T-helper 9 cell (primary cell): ENCODE measurements at places on chromosomes 12 and 14.
A peak's percentile ranks its signal among the peaks of the same experiment; 100 is the strongest.

- no peak for DNase-seq
These were observed 124.0 kb downstream of the DYRK2 start for GRCh38 chr12:67772267-67773169.

DNA sequence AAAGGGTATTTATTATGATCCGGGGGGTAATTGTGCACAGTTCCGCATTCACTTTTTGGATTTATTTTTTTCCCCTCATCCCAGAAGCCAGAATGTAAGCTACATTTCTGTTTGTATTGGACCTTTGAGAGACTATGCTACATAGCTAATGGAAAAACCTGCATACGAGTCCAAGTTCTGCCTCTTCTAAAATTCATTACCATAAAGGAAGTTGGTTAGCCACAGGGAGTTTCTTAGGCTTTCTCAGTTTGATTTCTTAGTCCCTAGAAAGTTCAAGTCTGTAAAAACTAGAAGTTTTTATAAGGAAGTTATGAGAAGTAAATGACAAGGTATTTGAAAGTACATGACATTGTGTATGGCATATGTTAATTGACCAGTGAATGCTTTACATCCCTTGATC is 138.7 kb downstream of the PDE3A start:
- no peak for DNase-seq

- no peak for DNase-seq
These were observed 17.5 kb downstream of the XRCC3 start for GRCh38 chr14:103697603-103698379.

- DNase-seq: no peak
These were observed 4.6 kb upstream of the RPL6 start for GRCh38 chr12:112413855-112414625.

DNA sequence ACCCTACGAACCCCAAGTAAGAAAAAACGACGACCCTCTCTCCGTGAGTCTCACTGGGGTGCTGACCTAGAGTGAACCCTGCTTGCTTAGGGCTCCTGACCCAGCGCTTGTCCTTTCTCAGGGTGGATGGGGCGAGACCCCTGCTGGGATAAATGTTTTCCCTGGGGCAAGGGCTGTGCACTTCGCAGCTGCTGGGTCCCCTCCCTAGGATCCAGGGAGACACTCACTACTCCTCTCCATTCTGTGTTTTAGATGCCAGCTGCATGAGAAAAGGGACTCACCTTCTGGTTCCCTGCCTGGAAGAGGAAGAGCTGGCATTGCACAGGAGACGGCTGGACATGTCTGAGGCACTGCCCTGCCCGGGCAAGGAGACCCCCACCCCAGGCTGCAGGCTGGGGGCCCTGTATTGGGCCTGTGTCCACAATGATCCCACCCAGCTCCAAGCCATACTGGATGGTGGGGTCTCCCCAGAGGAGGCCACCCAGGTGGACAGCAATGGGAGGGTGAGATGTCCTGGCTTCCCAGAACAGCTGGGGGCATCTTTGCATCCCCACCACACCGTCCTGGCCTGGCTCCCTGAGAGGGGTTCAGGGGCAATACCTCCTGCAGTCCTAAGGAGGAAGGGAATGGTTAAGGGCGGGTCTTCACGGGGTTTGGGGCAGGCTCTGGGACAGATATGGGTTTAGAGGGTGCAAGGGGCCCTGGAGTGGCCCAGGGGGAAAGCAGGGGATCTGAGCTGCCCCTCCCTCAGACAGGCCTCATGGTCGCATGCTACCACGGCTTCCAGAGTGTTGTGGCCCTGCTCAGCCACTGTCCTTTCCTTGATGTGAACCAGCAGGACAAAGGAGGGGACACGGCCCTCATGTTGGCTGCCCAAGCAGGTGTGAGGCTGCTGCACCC is 663 bp downstream of the ANKRD33 start:
- no peak for DNase-seq

- no peak for DNase-seq
These were observed 108.4 kb downstream of the BRMS1L start for GRCh38 chr14:35934499-35934898.

DNA sequence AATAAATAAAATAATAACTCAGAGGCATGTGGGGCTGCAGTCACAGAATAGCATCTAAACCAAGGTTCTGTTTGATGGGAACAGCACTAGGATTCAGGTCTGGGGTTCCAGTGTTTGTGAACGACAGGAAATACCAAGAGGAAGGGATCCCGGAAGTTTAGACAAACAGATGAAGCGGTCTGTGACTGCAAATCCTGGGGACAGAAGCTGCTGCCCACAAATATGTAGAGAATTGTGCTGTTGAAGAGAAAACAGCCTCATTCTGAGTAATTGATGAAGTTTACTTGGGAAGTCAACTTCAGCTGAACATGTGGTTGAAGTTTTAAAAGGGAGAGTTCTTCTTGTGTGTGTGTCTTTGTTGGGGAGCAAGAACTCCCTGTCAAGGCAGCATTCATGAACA is 98.4 kb upstream of the TBX5 start:
- no peak for DNase-seq

GRCh38 chr14:102588821-102589220 is 3.6 kb upstream of the RCOR1 start:
- no peak for DNase-seq

- DNase-seq: no peak
These were observed 116.0 kb downstream of the CACNA1C start for GRCh38 chr12:2168808-2169207.

DNA sequence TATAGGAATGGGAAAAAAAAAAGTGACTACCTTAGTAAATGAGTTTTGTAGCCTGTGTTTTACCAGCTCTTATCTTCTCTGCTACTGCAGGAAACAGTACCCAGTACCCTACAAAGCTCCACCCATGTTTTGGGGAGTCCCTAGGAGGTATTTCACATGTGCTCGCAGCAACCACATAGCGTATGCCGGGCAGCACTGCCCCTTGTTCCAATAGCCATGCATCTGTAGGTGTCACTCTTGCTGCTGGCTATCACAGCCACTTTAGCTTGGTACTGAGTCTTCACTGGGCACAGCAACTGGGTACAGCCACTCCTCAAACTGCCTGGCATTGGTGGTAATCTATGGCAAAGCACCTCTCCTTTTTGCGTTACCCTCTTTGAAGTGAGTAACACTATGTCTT is 2.0 kb upstream of the MDM1 start:
- DNase-seq: no peak

DNA sequence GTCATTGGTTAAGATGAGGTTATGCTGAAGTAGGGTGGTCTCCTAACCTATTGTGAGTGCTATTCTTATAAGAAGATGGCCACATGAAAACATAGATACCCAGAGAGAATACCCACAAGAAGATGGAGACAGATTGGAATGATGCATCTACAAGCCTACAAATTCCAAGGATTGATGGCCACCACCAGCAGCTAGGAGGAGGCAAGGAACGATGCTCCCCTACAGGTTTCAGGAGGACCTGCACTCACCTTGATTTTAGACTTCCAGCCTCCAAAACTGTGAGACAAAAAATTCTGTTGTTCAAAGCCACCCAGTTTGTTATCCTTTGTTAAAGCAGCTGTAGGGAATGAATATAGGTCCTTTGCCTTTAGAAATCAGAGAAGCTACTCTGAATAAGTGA is 227.4 kb downstream of the NEDD1 start:
- DNase-seq: no peak

DNA sequence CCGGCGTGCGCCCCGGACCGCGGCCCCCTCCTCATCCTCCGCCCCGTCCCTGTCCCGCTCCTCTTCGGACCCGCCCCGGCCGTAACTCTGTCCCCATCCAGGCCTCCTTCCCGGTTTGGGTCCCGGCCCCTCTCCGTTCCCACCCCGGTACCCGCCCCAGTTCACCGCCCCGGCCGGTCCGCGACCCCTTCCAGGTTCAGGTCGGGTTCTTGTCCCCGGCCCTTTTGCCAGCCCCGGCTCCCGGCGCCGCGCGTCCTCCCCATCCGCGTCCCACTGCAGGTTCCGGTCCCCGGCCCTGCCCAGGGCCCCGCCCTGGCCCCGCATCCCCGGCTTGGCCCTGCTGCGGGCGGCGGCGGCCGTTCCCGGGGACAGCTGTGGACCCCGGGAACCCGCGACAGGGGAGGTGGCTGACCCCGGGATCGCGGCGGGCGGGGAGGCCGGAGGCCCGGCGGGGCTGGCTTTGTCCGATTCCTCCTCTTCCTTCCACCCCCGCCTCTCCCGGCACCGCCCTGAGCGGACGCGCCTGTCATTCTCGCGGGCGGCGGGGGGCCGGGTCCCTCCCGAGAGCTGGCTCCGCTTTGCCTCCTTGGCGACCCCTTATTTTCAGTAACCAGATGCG is 601 bp downstream of the KLC1 start:
- peak; percentile 28 for DNase-seq

DNA sequence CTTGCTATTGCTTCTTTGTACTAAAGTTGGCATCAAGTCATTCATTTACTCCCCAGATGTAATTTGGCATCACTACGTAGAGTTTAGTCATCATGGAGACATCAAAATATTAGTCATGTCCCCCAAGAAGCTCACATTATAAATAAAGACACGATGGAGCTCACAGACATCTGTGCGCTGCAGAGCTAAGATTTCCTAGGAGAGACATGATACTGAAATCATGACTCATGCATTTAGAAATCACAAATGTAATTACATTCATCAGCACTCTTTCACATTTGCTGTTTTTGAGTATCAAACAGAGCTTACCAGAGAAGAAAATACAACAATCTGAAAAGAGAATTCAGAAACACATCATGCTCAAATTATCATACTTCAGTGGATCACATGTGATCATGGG is 169.8 kb downstream of the LRIG3 start:
- DNase-seq: no peak

- no peak for DNase-seq
These were observed 579.0 kb downstream of the LRFN5 start for GRCh38 chr14:42185718-42186117.

DNA sequence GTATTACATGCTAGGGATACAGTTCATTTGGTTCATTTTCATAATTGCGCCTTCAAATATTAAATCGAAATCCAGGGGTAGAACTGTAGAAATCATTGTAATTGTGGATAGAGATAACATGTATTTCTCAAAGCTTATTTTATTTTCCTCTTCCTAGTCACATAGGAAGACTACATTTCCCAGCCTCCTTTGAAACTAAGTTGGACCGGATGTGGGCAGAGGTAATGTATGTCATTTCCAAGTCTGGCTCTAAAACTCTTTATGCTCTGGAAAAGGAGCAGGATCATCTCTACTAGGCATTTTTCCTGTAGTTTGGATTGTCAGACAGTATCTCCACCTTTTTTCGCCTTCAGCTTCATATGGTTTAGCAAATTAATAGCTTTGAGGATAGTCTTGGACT is 70.1 kb upstream of the CRY1 start:
- DNase-seq: no peak

DNA sequence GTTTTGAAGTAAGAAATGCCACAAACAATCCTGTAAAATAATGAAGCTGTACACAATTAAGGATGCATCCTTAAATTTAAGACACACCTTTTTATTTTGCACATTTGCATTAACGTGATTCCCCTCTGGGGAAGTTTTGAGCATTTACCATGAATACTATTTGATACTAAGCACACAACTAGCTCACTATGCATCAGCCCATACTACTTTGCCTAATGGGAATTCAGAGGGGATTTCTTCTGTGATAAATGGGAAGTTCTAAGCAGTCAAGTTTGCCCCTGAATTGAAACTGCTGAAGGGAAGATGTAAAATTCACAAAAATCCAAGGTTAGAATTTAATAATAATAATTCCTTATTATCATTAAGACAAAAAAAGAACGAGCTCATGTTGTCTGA is 27.4 kb downstream of the SINHCAF start:
- no peak for DNase-seq

GRCh38 chr12:132066345-132066685 is 77.8 kb downstream of the DDX51 start:
- no peak for DNase-seq

DNA sequence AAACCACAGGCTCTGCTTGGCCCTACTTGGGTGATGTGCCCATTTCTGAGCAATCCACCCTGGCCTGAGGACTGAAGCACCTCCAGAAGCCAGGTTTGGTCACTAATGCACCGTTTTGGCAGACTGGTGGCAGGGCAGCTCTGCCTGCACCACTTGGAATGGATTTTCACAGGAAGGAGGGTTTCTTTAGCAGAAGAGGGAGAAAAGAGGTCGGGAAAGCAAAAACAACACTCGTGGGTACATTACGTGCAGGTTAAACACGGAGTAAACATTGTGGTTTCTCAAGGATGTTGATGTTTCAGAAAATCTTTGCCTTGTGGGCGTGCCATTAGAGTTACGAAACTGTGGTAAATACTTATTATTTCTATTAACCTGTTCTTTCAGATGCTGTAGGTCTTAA is 70.8 kb downstream of the KCNA5 start:
- DNase-seq: no peak

DNA sequence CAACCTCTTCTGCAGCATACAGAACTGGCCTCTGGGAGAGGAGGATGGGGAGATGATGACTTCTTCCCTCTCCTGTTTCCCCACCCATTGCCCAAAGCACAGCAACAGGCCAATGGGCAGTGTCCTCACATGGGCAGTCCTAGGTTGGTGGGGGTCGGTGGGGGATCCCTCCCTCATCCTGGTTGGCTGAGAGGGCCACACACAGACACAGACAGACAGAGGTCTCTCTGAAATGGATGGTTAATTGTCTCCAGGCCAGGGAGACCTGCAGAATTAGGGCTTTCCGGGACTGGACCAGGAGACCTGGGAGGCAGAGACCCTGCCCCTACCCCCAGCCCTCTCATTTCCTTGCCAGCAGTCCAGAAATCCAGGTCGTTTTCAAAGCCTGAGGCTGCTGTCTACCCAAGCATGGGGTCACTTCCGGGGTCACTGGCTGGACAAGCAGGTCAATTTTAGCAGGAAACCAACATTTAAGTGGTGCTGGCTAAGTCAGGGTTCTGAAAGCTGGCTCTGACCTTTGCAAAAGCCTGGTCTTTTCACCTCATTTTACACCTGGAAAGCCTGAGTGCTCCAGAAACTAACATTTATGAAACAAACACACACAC is 48.6 kb upstream of the TBX3 start:
- DNase-seq: no peak

DNA sequence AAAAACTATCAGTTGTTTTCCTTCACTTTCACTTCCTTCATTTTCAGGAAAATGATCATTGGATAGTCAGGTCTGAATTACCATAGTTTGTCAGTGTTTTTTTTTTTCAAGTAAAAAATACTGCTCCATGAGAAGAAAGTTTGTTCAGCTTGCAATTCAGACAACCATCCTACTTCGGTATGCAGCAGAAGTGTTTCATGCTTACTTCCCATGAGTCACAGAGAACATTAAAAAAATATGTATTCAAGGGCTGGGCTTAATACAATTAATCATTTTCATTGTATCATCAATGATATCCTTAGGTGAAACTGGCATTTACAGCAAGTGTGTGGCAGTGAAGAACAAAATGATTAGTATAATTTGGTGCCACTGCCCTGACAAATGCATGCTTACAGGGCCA is 21.6 kb downstream of the PYM1 start:
- no peak for DNase-seq
